NCI-H2171 (cell line): ENCODE measurements at places on chromosomes 2 and 18.

DNA sequence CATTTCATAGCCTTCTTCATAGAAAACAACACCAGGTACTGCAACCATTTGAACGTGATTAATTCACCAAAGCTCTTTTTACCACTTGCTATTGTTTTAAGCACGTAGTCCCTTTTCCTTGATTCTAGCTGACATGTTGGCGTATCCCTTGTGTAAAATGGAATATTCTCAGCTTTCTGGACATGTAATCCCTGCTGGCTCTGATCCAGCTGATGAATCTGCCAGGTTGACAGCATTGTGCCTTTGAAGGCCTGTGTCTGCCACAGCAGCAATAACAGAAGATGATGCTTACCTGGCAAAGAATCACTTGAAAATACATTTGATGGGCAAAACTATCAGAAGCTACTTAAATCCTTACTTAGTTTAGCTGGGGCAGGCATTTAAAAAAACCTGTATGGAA lies 81.0 kb upstream of the CCDC150 start:
- peak; percentile 61 for DNase-seq

DNA sequence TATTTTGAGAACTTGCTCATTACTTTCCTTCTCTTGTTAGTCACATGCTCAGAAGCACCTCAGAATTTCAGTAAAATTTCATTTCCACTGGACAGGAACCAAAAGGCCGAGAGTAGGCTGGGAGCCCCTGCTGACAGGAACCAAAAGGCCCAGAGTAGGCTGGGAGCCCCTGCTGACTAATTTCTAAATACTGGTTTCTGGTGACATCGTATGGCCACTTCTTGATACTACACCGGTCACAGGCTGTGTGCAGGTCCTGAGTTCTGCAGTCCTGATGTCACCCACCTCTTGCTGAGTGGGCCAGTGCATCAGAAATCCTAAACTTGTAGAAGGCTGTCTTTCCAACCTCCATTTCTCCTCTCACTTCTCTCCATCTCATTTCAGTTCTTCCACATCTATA lies 17.7 kb upstream of the EN1 start:
- peak; percentile 8 for DNase-seq

DNA sequence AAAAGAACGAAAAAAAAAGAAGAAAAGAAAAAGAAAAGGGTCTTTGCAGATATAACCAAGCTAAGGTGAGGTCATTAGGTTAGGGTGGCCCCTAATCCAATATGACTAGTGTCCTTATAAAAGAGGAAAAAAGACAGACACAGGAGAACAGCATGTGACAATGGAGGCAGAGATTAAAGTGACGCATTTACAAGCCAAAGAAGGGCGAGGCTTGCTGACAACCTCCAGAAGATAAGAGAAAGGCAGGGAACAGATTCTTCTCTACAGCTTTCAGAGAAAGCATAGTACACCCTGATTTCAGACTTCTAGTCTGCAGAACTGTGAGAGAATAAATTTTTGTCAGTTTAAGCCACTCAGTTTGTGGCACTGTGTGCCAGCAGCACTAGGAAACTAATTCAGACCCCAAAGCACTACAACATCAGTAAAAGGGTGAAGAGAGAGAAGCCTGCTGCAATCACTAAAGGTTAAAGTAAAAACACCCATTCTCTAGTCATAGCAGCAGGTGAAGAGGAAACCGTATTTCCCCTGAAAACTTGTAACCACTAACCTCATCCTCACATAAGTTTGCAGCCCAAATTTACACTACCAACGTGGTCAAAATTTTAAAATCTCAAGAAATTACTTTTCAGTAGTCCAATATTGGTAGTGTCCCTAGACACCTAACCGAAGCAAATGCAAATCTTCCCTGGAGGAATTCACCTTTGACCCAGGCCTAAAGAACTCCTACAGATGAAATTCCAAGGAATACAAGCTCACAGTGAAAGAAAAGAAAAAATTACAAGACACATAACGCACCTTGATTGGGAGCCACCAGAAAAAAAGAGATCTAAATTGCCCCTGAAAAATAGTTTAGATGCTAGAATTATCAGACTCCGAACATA lies 17.5 kb downstream of the REEP1 start:
- DNase-seq, result no peak

DNA sequence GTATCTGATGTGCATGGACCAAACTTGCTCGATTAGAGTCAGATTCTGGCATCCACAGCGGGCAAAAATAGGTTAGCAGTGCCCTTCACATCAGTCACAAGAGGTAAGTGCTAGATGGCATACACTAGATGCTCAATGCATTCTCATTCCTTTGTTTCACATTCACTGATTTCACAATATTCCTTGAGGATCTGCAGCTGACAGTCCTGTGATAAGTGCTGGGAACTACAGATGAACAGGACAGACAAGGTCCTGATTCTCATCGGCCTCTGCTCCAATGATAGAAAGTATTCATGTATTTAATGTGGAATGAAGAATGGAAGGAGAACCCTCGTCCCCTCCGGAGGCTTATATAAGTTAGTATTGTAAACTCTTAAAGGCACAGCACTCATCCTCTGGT lies 96.8 kb upstream of the SERPINE2 start:
- DNase-seq, result no peak

DNA sequence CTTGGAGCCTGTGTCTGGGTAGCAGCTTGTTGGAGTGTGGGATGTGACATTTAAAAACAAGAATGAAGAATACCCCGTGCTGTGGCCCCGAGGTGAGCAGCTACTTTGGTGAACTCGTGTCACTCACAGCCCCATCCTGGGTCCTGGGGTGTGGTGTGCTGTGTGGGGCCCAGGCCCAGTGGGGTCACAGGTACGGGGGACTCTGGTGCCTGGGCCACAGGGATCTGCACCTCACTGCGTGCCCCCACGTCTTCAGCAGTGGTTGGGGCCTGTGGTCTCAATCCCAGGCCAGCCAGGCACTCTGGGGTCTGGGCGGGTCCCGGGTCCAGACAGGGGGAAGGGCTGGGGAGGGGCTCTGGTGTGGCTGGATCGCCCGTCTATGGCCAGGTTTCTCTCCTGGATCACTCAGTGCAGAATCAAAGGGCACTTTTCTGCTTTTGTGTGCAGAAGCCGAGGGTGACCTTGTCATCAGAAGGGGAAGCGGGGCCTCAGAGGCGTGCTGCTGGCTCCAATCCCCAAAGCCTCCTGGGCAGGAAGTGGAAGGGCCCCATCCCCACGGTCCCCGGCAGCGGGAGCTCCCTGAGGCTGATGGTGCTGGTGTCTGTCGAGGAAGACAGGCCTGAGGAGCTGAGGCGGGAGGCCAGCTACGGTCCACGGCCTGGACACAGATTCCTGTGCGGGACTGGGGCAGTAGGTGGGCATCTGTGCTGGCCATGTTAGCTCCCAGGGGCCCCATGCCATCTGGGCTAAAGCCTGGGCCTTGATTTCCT lies 1.4 kb downstream of the GPR35 start:
- DNase-seq, result no peak

- DNase-seq, result no peak
Measured at GRCh38 chr2:97691166-97691565, 21.7 kb downstream of the C2orf92 start.
